ENCODE measurements at places on chromosomes 13 and 19.
A peak's percentile ranks its signal among the peaks of the same experiment; 100 is the strongest.

- no peaks in the 10 kb centered on the region for H3K4me1 ChIP-seq
- H3K27ac ChIP-seq: no peak overlapping the region
- no peak overlapping the region for H3K4me3 ChIP-seq
- DNase-seq: no peak
- H3K36me3 ChIP-seq: no peaks in the 10 kb centered on the region
- H3K27me3 ChIP-seq: no peaks in the 10 kb centered on the region
These were observed 156.5 kb upstream of the SLC10A2 start for GRCh38 chr13:103222683-103223082.

GRCh38 chr13:24670961-24671381 is 9.2 kb upstream of the ATP12A start:
- peak overlapping the region; percentile 50 for H3K4me3 ChIP-seq
- peaks cover 34% of the 10 kb centered on the region for H3K27me3 ChIP-seq
- no peaks in the 10 kb centered on the region for H3K36me3 ChIP-seq
- no peak overlapping the region for H3K27ac ChIP-seq
- H3K4me1 ChIP-seq: peaks cover 12% of the 10 kb centered on the region
- no peak for DNase-seq

DNA sequence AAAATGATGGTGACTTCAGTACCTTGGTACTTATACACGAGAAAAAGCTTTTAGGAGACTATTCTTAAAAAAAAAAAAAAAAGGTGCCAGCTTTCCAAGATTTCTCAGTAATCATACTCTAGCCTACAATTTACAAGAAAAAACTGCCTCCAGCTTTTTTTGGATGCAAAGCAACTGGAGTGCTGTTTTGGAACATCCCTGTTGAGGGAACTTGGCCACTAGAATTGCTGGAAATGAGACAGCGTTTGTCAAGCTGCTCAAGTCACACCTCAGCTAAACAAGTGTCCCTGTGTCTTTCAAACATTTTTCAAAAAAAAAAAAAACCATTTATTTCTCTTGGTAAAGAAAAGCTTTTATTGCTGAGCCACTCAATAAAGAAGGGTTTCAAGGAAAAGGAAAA is 413.1 kb upstream of the ARGLU1 start:
- no peaks in the 10 kb centered on the region for H3K36me3 ChIP-seq
- H3K27ac ChIP-seq: no peak overlapping the region
- no peaks in the 10 kb centered on the region for H3K4me1 ChIP-seq
- H3K27me3 ChIP-seq: no peaks in the 10 kb centered on the region

- no peak for DNase-seq
- no peak overlapping the region for H3K4me3 ChIP-seq
- no peak overlapping the region for H3K27ac ChIP-seq
- no peaks in the 10 kb centered on the region for H3K36me3 ChIP-seq
These were observed 217.0 kb upstream of the OBI1 start for GRCh38 chr13:78875792-78876580.

DNA sequence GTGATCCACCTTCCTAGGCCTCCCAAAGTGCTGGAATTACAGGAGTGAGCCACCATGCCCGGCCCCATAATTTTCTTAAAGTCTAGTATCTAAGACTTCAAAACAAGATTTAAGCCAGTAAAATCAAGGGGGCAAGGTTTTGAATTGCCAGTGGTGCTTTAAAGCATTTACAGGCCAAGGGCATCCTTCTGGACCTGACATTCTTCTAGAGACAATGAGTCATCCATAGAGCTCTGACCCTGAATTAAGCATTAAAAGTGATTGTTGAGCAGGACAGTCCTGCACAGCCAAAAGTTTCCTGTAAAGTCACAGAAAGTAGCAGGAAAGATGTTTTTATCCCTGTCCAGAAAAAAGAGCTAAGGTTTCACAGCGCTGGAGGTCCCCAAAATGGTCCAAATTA is 50.9 kb upstream of the ATP12A start:
- peaks cover 34% of the 10 kb centered on the region for H3K4me1 ChIP-seq
- no peak for DNase-seq
- no peak overlapping the region for H3K4me3 ChIP-seq

DNA sequence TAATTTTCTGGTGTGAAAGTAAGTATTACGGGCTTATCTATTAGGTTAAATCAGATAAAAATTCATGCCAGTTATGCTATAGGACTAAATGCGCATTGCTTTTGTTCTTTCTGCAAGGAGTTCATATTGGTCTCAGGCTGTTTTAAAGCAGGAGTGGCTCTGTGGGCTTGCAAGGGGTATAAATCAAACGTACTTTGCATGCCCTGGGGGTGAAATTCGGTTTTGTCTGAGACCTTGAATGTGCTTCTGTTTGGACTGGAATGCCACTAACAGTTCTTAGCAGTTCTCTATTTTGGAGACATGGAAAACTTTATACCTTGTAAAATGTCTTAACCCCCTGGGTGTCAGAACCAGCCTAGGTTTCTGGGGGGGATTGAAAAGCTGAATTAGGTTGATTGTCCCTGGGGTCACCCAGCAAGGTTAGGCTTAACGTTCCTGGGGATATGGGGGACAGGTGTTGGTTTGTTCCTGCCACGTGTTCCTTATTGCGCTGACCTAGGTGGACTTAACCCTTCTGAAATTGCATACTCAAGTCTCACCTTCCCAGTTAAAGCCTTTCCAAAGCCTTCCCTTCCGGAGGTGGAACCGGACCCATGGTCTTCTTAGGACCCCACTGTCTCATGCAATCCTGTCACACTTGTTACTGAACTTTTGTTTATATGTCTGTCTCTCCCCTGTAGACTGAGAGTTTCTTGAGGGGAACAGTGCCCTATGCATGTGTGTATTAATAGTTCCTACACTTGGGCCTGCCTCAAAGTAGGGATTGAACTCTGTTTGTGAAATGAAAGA is 182.2 kb downstream of the LMO7 start:
- no peak overlapping the region for H3K4me3 ChIP-seq
- no peaks in the 10 kb centered on the region for H3K27me3 ChIP-seq
- H3K4me1 ChIP-seq: no peaks in the 10 kb centered on the region
- no peak overlapping the region for H3K27ac ChIP-seq
- no peak for DNase-seq
- H3K36me3 ChIP-seq: no peaks in the 10 kb centered on the region

DNA sequence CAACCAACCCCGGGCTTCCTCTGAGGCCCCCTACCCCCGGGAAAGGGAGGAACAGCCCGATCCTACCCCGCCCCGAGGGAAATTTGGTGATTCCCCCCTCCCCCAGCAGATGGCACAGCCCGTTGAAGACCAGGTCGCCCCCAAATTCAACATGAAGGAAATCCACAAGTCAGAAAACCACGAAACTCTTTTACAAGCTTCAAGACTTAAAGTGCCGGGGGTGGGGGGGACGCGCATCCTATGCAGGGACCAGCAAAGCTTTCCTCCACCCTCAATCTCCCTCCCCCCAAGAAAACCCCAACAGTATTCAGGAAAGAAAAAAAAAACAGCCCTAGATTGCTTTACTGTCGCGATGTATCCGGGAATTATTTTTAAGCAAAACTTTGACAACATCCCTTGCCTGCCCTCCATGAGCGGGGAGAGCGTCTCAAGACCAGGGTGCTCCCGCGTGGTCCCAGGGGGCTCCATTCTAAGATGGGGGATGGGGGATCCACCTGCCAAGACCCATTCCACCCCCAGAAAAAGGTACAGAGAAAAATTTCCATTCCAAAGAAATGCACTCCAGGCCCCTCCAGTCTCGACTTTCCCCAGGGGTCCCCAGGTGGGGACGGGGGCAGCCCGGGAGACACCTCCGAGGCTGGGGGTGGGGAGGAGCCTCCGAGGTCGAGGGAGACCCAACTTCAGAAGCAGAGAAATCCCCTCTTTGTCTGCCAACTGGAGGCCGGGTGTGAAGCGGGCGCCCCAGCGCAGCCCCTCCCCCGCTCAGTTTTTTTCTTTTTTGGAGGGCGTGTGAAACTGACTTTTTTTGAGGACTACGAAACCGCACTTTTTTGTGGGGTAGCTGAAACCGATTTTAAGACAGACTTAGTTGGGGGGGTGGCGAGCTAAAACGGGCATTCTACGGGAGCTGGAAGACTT is 1.5 kb downstream of the TCF3 start:
- peak; percentile 50 for DNase-seq
- peaks cover 23% of the 10 kb centered on the region for H3K4me1 ChIP-seq
- H3K4me3 ChIP-seq: peak overlapping the region; percentile 98
- peaks cover 6% of the 10 kb centered on the region for H3K36me3 ChIP-seq
- peak overlapping the region; percentile 97 for H3K27ac ChIP-seq
- no peaks in the 10 kb centered on the region for H3K27me3 ChIP-seq

DNA sequence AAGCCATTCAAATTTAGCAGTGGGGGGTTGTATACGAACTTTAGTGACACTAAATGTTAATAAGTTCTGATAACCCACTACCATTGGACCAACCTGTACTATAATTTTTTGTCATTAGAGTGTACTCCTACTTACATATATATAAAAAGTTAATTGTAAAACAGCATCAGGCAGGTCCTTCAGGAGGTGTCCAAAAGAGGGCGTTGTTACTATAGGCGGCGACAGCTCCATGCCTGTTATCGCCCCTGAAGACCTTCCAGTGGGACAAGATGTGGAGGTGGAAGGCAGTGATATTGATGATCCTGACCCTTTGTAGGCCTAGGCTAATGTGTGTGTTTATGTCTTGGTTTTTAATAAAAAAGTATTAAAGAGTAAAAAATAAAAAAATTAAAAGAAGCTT is 27.5 kb downstream of the SPRYD7 start:
- no peaks in the 10 kb centered on the region for H3K4me1 ChIP-seq
- no peak for DNase-seq
- H3K27ac ChIP-seq: no peak overlapping the region
- H3K27me3 ChIP-seq: no peaks in the 10 kb centered on the region
- no peaks in the 10 kb centered on the region for H3K36me3 ChIP-seq

DNA sequence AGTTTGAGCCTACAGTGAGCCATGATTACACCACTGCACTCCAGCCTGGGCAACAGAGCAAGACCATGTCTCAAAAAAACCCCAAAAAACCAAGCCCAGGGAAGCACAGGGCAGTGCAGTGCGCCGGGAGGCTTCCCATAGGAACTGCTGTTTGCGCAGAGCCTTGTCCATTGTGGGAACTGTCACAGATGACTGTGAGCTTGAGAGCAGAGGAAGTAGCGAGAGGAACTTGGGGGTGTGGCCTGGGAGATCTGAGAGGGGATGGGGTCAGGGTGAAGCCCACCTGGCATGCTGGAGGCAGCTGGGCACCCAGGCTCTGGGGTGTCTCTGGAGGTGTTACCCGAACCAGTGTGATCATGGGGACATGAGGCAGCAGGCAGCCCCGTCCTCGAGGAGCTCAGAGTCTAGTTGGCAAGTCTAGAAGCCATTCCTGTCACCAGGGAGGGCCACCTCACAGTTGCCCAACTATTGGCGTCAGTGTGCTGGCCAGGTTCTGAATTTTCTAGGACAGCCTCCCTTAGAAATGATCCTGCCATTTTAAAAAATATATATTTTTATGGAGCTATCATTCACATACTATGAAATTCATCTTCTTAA is 10.4 kb downstream of the KDM4B start:
- no peaks in the 10 kb centered on the region for H3K27me3 ChIP-seq
- no peak overlapping the region for H3K27ac ChIP-seq
- no peak overlapping the region for H3K4me3 ChIP-seq
- peaks cover 6% of the 10 kb centered on the region for H3K4me1 ChIP-seq
- no peak for DNase-seq

- no peak overlapping the region for H3K4me3 ChIP-seq
- no peak overlapping the region for H3K27ac ChIP-seq
- DNase-seq: no peak
- peaks cover 44% of the 10 kb centered on the region for H3K4me1 ChIP-seq
- H3K27me3 ChIP-seq: no peaks in the 10 kb centered on the region
These were observed 36.0 kb downstream of the VAV1 start for GRCh38 chr19:6808494-6808893.

DNA sequence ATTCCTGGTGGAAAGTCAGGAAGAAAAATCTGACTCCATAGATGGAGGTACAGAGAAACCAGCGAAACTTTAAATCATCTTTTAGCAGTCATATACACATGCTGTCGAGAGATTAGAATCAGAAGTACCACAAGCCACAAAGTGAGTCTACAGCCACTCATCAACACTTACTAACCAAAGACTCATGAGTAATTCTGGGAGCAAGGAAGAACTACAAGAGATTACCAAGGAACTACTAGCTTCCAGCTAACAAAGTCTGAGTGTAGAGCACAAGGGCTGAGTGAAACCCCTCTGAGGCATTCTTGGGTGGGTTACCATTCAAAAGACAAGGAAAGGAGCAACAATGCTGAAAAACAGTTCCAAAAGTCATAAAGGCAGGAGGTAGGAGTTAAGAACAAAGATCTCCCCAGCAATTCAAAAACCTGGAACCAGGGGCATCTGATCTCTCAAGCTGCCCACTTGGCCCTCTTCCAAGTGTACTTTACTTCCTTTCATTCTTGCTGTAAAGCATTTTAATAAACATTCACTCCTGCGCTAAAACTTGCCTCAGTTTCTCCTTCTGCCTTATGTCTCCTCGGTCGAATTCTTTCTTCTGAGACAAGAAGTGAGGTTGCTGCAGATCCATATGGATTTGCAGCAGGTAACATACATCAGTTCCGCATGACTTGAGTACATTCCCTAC is 13.0 kb downstream of the RBM26 start:
- peak; percentile 38 for DNase-seq
- no peaks in the 10 kb centered on the region for H3K27me3 ChIP-seq
- peaks cover 11% of the 10 kb centered on the region for H3K36me3 ChIP-seq
- peak overlapping the region; percentile 76 for H3K4me3 ChIP-seq
- peaks cover 74% of the 10 kb centered on the region for H3K4me1 ChIP-seq
- peak overlapping the region; percentile 81 for H3K27ac ChIP-seq

DNA sequence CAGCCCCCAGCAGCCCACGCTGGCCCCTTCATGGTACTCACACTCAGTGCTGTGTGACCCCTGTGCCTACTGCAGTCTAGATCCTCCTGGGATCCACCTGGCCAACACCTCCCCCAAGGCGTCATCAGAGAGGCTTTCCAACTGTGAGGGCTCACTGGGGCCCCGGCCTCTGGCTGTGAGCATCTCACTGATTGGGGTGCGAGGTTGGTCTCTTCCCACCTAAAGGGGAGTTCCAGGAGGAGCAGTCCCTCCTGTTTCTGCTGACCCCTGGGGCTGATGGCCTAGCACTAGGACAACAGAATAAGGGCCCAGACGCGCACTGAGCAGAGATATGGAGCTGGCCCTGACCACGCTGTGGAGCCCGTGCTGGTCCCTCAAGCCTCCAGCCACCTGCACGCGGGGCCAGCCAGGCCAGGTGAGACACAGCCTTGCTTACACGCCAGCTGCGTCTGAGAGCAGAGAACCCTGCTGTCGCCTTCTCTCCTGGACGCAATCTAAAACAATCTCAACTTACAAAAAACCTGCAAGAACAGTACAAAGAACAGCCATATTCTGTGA is 32.2 kb downstream of the ELL start:
- H3K27ac ChIP-seq: no peak overlapping the region
- H3K4me1 ChIP-seq: peaks cover 46% of the 10 kb centered on the region
- no peaks in the 10 kb centered on the region for H3K36me3 ChIP-seq
- H3K27me3 ChIP-seq: no peaks in the 10 kb centered on the region
- no peak overlapping the region for H3K4me3 ChIP-seq
- no peak for DNase-seq

- peaks cover 1% of the 10 kb centered on the region for H3K36me3 ChIP-seq
- no peak for DNase-seq
- H3K27ac ChIP-seq: no peak overlapping the region
- H3K4me3 ChIP-seq: no peak overlapping the region
- H3K27me3 ChIP-seq: peaks cover 43% of the 10 kb centered on the region
- peaks cover 50% of the 10 kb centered on the region for H3K4me1 ChIP-seq
These were observed 5.0 kb downstream of the FOSB start for GRCh38 chr19:45472563-45473366.
